BJ (cell line): ENCODE measurements at places on chromosomes 1 and 21.

GRCh38 chr1:177983077-177983476 lies 13.2 kb upstream of the SEC16B start:
- no peak for DNase-seq

DNA sequence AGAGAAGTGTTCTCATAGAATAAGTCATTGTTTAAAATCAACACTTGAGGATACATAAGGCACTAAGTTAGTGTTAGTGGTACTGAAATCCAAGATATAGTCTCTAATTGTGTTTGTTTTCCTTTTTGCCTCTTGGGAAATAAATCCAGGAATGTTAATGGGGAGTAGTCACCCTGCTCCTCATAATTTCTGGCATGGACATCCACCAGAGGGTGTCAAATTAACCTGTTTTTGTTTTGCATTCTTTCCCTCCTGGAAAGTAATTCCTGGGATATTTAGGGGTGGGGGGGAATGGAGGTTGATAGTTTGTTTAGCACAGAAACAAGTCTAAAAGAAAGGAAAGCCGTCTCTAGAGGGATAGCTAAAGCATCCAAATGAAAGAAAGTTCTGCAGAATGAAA lies 87.8 kb upstream of the MAP1LC3C start:
- DNase-seq: no peak

GRCh38 chr1:201452866-201453265 lies 16.1 kb downstream of the PHLDA3 start:
- no peak for DNase-seq

DNA sequence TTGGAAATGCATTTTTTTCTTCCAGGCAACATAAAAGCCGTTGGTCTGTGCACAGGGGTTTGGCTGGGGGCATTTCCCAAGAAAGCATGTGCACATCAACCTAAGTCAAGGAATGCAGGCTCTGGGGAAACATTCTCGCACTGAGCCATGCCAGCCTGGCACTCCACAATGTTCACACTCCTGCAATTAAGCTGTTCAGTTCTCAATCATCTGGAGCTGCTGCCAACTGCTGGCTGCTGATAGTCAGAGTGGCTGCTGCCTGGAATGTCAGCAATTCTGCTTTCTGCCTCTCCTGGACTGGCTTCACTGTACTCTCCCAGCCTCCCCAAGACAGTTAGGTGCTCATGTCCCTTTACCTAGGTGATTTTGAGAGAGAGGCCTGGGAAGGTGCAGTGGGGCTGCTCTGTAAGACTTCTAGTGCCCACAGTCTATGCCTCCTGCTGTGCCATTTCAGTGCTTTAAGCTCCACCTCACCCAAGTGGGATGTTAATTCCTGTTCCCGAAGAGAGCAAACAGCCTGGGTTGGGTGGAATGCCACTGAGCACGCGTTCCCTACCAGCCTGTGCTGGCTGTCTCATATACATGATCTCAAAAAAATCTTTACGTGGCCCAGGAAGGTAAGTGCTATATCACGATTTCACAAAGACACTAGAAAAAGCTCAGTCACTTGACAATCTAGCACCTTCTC lies 131.7 kb downstream of the BRINP2 start:
- DNase-seq: no peak

DNA sequence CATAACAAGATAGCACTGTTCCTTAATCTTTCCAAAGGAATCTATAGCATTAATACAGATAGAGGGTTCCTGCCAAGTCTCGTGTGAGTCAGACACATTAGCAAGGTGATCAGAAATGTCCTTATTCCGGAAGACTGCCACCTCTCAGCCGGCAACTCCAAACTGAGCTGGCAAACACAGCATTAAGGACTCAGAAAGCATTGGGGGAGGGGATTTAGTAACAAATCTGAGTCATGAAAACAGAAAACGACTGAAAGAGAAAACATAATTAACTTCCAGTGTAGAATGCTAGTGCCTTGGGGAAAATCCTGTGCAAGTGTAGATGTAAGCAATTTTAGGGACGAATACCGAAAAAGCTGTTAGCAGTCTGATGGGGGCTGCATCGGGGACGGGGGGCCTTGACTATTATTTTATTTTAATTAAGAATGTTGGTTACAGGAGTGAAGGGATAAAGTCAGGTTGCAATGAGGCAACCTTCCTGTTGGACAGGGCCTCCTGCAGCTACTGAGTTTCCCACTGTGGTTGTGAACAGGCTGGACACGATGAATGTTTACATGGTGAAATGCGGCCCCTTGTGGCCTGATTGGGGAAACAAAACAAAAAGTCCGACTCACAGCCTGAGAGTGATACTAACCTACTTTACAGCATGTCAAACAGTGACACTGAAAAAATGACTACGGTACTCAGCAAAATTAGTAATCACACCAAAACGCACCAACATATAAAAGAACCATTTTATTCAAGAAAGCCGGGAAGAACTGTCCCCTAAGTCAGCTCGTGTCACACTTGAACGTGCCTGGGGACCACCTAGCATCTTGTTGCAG lies 20.7 kb downstream of the MIS18A start:
- DNase-seq: no peak

DNA sequence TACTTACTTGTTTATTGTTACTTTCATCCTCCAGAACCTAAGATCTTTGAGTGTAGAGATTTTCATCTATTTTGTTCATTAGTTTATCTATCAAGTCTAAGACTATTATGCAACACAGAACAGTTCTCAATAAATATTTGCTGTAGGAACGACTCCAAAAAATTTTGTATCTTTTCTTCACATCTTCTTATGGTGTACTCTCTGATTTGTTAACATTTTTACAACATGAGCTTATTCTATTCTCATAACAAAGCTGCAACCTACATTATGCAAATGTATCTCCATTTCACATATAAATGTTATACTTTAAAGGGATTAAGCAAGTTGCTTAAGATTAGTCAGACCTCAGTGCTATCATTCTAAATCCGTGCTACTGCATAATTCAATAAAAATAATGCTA lies 514.2 kb upstream of the ZP4 start:
- DNase-seq: no peak

DNA sequence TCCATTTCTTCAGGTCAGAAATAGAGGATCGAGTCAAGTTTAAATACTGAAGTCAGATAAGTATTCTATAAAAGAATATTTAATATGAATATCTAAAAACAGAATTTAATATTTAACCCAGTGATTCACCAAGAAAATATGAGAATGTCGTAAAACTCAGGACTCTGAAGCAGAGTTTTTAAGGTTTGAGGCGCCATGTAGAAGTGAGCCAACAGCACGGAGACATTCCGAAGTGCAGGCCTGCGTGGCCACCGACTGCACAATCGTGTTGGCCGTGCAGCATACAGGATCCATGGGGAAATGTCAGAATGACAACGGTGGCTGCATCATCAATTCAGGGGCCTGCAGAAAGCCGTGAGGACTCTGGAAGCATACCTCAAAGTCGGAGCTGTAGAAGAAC lies 23.4 kb downstream of the MRAP start:
- no peak for DNase-seq
